Neuronal stem cell (in vitro differentiated cells): ENCODE measurements at places on chromosomes 4 and X.

- no peaks in the 10 kb centered on the region for H3K4me1 ChIP-seq
- no peak overlapping the region for H3K27ac ChIP-seq
- no peak for DNase-seq
- H3K4me3 ChIP-seq, result no peak overlapping the region
- no peaks in the 10 kb centered on the region for H3K36me3 ChIP-seq
- no peaks in the 10 kb centered on the region for H3K27me3 ChIP-seq
Measured at GRCh38 chr4:142497606-142498005, 348.5 kb downstream of the INPP4B start.

DNA sequence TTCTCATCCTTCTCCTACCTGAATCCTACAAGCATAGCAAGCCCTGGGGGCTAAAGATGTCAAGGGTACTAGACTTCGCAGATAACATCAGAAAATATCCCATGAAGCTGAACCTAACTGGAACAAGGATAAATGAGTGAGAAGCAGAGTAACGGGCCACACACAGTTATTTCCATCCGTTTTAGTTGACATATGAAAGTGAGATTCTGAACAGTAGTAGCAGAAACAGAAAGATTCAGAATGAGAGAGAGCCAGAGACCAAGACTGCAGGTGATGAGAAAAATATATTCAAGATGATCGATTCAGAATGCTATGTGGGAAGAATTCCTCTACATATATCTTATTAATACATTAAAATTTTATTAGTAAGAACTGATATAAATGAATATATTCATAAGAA lies 165.1 kb downstream of the TSPAN5 start:
- H3K4me3 ChIP-seq, result no peak overlapping the region
- DNase-seq, result no peak
- H3K27ac ChIP-seq, result no peak overlapping the region

DNA sequence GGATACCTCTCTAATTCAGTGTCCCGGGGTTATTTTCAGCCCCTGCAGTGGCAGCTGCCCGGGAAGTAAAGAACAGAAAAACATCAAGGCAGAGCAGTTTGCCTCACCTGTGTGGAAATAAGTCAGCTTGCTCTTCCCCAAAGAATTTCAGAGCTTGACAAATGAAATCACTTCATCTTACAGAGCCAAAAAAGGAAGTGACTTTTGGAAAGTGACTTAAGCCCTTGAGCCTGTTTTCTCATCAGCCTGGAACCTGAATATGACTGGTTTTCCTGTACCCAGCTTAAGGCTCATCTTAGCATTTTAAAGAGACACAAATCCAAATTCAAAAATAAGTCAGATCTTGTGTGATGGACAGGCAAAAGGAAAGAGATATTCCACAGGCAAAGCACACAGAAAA lies 211.6 kb downstream of the RCHY1 start:
- no peak overlapping the region for H3K4me3 ChIP-seq
- H3K4me1 ChIP-seq, result peaks cover 4% of the 10 kb centered on the region
- peaks cover 25% of the 10 kb centered on the region for H3K27me3 ChIP-seq
- no peak overlapping the region for H3K27ac ChIP-seq

DNA sequence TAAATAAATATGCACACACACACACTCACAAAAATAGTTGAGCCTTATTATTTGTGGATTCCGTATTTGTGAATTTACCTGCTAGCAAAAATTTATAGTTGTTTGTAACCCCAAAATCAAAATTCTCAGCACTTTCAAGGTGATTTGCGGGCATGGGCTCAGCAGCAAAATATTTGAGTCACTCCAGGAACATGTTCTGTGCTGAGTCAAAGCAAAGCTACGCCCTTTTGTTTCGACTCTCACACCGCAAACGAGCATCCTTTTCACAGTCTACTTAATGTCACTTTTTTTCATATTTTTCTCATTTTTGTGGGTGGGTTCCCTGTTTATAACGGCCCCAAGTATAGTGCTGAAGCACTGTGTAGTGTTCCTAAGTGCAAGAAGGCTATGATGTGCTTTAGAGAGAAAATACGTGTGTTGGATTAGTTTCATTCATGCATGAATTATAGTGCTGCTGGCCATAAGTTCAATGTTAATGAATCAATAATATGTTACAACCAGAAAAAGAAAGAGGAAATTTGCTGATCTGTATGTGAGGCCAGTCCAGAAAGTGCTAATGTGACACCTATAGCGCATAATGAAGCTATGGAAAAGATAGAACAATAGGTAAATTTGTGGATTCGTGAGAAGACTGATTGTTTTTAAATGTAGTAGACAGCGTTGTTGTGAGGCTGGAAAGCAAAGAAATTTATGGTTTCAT lies 723.2 kb upstream of the AGA start:
- no peaks in the 10 kb centered on the region for H3K27me3 ChIP-seq
- no peaks in the 10 kb centered on the region for H3K4me1 ChIP-seq
- no peak overlapping the region for H3K27ac ChIP-seq

DNA sequence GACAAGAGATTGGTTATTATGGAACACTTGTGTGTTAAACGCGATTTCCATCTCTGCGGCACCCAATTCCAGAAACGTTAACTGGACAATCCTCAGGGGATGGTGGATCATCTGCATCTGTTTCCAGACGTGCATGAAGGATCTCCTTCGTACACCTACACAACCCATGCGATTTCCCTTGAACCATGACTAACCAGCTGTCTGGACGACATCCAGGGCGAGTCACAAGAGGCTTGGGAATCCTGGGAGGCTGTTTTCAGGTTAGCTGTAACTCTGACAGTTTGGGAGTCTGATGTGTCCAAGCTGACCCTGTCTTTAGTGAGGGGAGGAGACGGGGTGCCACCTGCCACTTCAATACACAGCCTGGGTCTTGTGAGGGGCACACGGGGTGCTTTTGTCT lies 84.5 kb downstream of the GATB start:
- H3K27ac ChIP-seq, result no peak overlapping the region
- H3K27me3 ChIP-seq, result no peaks in the 10 kb centered on the region
- H3K36me3 ChIP-seq, result no peaks in the 10 kb centered on the region
- DNase-seq, result no peak
- H3K4me1 ChIP-seq, result peaks cover 10% of the 10 kb centered on the region

DNA sequence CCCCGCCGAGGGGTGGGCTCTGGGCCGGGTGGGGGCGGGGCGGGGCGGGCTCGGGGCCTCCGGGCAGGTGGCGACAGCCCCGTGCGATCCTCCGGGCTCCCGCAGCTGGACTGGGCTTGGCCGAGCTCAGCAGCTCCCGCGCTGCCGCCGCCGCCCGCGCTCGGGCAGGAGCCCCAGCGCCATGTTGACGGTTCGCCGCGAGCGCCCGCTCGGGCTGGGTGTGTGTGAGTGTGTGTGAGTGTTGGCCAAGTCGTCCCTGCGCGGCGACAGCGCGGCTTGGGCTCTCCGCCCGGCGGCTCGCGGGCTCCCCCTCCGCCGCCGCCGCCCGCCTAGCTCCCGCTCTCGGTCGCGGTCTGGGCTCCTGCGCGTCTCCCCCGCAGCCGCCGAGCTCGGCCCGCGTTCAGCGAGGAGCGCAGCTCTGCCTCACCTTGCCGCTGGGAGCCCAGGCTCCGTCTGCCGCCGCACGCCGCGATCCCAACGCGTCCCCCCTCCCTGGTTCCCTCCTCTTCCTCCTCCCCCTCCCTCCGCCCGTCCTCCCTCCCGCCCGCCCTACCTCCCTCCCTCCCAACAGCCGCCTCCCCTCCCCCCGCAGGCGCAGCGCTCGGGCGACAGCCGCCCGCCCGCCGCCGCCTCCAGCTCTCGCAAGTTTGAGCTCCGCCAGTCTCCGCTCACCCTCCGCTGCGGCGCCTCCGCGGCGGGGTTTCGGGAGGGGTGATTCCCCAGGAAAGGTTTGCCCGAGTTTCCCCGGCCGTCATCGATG lies at the start of gene BCOR:
Gene BCOR, minus strand, starts transcription at position 455 of the 760 bp plus-strand sequence. CDS start 20,029 bp downstream, outside the sequence.
- H3K36me3 ChIP-seq, result no peaks in the 10 kb centered on the region
- H3K27me3 ChIP-seq, result peaks cover 8% of the 10 kb centered on the region
- peak within 1 kb of the TSS; percentile 60 for H3K4me3 ChIP-seq
- peaks cover 32% of the 10 kb centered on the region for H3K4me1 ChIP-seq
- no peak for DNase-seq

GRCh38 chr4:154367659-154368058 lies 123.9 kb downstream of the DCHS2 start:
- peaks cover 4% of the 10 kb centered on the region for H3K4me1 ChIP-seq
- no peaks in the 10 kb centered on the region for H3K36me3 ChIP-seq
- H3K4me3 ChIP-seq, result no peak overlapping the region
- DNase-seq, result no peak

- no peak overlapping the region for H3K27ac ChIP-seq
- no peak for DNase-seq
- no peaks in the 10 kb centered on the region for H3K27me3 ChIP-seq
- no peaks in the 10 kb centered on the region for H3K36me3 ChIP-seq
- no peak overlapping the region for H3K4me3 ChIP-seq
Measured at GRCh38 chrX:9352243-9352642, 112.6 kb upstream of the TBL1X start.

- H3K27me3 ChIP-seq, result no peaks in the 10 kb centered on the region
- H3K36me3 ChIP-seq, result no peaks in the 10 kb centered on the region
- H3K4me3 ChIP-seq, result no peak overlapping the region
- no peaks in the 10 kb centered on the region for H3K4me1 ChIP-seq
- H3K27ac ChIP-seq, result no peak overlapping the region
Measured at GRCh38 chr4:143234153-143234552, 49.4 kb downstream of the USP38 start.

DNA sequence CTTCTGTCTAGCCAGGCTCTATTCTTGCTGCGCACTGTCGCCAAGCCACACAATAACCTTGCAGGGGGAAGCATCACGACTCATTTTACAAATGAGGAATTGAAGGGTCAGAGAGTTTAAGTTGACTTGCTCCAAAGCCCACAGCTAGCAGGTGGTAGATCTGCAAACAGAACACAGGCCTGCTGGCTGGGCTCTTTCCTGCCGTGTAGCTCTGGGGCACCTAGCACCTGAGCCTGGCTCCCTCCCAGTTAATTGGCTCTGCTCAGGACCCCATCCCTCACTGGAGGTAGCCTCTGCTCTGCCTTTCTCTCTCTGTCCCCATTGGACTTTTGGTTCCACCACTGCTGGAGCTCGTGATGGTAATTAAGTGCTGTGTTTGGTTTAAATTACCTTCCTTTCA lies 98.5 kb downstream of the NSUN7 start:
- H3K4me3 ChIP-seq, result no peak overlapping the region
- no peak for DNase-seq
- peaks cover 6% of the 10 kb centered on the region for H3K36me3 ChIP-seq
- no peaks in the 10 kb centered on the region for H3K27me3 ChIP-seq
- peak overlapping the region; percentile 14 for H3K27ac ChIP-seq
- H3K4me1 ChIP-seq, result peaks cover 15% of the 10 kb centered on the region

DNA sequence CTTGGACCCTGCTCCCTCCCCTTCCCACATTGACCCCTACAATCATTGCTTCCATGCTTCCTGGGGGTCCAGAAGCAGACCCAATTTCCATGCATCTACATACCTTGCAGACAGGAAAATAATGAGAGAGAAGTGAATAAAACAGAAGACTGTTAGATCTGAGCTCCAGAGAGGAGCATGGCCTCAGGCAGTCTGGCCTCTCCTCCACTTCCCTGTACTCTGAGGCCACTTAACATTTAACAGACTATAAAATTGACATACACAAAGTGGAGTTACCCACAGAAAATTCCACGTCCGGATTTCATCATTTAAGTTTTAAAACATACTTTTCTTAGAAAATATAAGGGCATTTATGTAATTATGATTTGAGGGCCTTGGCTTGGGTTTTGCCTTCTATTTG lies 2.1 kb upstream of the PRSS12 start:
- peaks cover 2% of the 10 kb centered on the region for H3K4me1 ChIP-seq
- no peaks in the 10 kb centered on the region for H3K36me3 ChIP-seq
- H3K27me3 ChIP-seq, result peaks cover 19% of the 10 kb centered on the region
- DNase-seq, result no peak
- H3K27ac ChIP-seq, result no peak overlapping the region
- H3K4me3 ChIP-seq, result no peak overlapping the region

DNA sequence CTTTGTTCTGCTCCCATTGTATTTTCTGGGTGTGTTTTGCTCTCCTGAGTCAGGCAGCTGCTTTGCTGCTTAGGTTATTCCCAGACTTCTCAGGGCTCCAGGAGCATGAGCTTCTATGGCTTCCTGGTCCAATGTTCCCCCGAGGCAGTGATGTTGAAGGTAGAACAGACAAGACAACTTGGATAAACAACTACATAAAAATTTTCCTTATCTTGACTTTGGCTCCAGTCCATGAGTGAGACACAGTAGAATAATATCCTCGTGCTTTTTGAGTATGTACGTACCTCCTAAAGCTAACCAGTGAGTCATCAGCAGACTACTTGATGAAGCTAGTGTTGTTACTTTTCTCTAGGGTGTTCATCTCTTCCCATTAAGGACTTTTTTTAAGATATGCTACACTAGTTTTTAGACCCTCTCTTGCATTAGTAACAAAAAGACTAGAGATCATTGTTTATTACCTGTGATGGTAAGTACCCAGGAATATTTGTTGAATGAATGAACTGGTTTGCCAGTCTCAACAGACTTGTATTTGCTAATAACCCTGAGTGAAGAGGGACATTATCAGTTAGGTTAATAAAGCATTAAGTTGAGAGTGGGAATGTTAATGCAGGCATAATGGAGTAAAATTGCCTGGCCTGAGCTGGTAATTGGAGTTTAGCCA lies 131.9 kb downstream of the FHIP1A start:
- no peak overlapping the region for H3K27ac ChIP-seq
- H3K27me3 ChIP-seq, result no peaks in the 10 kb centered on the region

- no peak for DNase-seq
- no peak overlapping the region for H3K27ac ChIP-seq
Measured at GRCh38 chrX:121298499-121298898, 251.1 kb downstream of the GLUD2 start.

DNA sequence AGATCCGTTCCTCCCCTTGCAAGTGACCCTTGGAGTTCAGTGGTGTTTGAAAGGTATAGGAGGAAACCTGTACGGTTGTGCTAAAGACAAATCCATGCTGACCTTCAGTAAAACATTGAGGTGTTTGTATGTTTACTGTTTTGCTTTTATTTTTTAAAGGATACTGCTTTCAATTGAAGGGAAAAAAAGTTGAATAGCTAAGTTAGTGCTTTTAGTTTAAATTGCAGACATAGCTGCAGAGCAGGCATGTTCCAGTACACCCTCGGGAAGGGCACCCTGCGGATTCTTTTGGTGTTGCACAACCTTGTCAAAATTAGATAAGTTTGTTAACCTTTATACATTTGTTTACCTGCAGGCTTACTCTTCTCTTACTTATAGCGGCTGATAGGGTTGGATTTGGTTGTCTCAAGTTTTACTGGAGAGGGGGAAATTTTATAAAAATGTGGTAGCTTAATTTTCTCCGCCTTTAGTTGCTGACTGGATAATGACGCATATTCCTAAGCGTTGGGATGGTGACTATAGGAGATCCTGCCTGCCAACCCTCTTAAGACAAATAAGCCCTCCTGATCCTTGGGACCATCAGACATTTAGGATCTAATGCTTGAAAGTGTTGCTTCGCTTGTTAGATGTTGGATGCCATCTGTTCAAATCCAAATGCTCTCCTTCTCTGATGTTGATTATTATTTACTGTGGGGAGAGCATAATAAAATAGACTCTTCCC lies 2.0 kb downstream of the RAPGEF2 start:
- peaks cover 17% of the 10 kb centered on the region for H3K4me1 ChIP-seq
- no peak for DNase-seq
- H3K36me3 ChIP-seq, result no peaks in the 10 kb centered on the region
- no peak overlapping the region for H3K27ac ChIP-seq
